M059J (cell line): ENCODE measurements at places on chromosomes 7 and 10.

DNA sequence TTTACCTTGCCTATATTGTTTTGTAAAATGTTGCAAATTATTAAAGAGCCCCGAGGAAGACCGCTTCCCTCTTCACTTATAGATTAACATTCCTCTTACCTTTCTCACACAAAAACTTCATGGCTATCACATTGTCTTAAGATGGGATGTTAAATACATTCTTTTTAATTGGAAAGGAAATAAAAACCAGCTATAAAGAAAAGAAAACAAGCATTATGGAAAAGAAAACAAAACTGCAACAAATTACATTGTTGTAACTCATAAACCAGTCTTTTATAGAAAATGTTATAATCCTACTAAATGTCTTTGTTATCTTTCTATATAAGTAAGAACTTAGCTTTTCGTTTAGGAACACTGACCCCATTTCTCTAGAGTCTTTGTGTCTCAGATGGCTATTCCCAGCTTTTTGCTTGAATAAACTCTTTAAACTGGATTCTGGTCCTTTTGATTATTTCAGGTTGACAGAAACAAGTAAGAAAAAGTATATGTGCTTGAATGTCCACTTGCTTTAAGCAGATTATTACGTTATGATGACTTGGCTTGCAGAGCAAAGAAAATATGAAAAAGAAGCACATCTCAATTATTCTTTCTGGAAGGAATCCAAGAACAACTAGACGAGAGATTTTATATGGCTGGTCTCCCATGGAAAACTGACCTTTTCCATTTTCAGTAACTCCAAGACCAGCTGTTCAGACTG, 128.2 kb downstream of the AKR1D1 start:
- DNase-seq: no peak

GRCh38 chr7:108347616-108348015, 108.6 kb downstream of the NRCAM start:
- DNase-seq: peak; percentile 58

GRCh38 chr10:102163342-102163989, 11.3 kb downstream of the NOLC1 start:
- DNase-seq: no peak

- DNase-seq: no peak
Measured at GRCh38 chr7:69285854-69286253, 312.4 kb upstream of the AUTS2 start.

GRCh38 chr10:129063877-129064276, 403.2 kb upstream of the MGMT start:
- no peak for DNase-seq

DNA sequence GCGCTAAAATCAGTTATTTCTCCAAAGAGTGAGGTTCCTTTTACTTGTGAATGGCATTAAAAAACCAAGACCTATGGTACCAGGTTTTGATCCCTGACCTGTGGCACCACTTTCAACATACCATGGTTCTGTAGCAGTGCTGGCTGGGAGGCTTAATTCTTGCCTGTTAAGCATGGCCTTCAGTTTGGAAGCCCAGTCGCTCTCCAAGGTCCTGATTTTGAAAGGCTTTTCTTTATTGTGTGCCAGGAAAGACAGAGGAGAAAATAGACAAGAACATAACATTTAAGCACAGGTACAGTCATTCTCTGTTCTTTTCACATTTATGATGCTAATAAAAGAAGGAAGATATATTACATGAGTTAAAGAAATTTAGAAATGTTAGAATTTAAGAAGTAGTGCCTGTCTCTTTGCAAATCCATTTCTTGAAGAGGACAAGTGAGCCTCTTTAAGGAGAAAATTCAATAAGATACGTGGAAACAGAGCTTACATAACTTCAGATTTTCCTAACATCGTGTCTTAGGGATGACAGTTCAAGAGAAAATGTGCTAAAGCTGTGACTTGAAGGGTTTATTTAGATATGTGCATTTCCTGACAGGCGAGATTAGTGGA, 357.6 kb downstream of the DPP6 start:
- peak; percentile 24 for DNase-seq

DNA sequence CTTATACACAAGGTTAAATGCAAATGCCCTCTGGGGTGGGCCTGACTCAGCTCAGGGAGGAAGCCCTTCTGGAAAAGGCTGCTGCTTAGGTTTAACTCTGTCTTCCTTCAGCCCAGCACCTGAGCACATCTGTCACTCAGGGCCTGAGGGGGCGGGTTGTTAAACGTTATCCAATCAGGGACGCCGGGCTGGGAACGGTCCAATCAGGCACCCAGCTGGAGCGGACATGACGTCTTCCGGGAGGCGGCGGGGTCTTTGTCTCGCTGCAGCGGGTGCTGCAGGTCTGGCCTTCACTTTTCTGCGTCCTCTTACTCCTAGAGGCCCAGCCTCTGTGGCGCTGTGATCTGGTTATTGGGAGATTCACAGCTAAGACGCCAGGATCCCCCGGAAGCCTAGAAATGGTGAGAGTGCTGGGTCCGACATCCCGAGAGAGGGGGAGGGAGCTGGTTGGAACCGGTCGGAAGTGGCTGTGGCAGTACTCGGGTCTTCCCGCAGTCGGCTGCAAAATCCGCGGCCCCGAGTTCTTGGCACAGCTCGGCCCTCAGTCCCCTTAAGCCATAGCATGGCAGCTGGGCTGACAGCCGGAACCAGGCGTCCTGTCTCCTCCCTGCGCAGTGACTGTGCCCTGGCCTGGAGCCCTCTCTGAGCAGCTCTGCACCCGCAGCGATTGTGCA, at the start of gene ZNF138:
Gene ZNF138, plus strand, starts transcription at position 258 of the 674 bp plus-strand sequence. Its CDS starts 141 bp downstream, at position 399.
- DNase-seq: peak; percentile 96

GRCh38 chr10:5428133-5428532, 15.8 kb downstream of the NET1 start:
- no peak for DNase-seq

- no peak for DNase-seq
Measured at GRCh38 chr10:65765006-65765541, 1160.8 kb upstream of the LRRTM3 start.

GRCh38 chr7:79272066-79272669, 181.3 kb downstream of the MAGI2 start:
- peak; percentile 70 for DNase-seq

DNA sequence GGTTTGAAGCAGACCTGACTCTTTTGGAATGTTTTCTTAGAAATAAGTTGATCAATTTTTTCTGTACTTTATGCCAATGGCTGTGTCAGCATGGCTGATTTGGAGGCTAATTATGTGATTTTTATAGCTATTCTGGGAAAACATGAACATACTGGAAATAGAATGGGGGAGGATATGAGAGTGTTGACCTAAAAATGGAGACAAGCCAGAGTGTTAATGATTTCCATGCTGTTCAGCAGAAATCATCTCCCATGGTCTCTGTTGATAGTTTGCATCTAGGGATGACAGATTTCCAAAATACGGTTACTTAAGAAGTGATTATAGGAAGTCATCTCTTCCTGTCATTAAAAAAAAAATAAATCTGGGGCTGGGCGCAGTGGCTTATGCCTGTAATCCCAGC, 32.7 kb upstream of the DMTF1 start:
- DNase-seq: no peak

GRCh38 chr7:21771906-21772610, 173.6 kb downstream of the CDCA7L start:
- no peak for DNase-seq

DNA sequence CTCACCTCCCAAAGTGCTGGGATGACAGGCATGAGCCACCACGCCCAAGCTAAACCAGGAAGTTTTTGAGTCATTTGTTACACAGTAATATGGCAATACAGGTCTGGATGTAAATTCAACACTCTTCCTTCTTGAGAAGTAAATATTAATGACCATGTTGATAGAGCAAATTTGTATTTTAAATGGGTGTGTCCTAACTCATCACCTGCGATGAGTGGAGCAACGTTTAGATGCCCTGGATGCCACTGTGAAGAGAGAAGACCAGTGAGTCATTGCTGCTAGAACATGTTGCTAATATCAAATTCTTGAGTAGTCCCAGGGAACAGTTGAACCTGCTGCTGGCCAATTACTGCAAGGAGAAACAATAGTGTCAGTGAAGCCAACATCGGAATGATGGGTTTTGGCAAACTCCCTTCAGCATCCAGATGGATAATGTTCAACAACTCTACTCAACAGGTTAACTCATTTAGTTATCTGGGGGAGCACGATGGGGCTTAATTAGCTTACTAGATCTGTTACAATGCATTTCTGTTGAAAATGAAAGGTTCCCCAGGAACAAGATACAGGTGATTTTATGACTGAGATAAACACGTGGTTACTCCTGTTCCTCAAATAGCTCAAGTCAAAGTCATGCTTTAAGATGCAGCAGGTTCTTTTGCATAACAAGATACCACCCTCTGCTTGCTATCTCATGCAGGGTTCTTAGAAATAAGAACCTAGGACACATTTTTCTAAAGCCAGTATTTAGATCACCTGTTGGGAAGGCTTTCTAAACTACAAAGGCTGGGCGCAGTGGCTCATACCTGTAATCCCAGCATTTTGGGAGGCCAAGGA, 146.8 kb downstream of the CALN1 start:
- DNase-seq: no peak

DNA sequence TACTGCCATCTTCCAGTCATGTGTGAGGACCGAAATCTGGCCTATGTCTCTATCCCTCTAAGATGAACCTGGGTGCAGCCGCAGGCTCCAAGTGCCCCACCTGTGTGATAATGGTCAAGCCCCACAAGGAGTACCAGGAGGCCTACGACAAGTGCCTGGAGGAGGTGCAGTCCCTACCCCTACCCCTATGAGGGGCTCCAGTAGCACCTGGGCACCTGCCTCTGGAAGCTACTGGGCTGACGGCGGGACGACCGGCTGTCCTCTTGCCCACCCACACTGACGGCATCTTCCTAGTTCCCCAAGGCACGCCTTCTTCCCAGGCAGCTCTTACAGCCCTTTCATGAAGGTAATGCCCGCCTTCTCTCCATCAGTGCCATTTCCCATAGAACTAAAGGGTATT, 47.4 kb downstream of the HOXA1 start:
- no peak for DNase-seq

GRCh38 chr7:154364170-154364569, 312.0 kb downstream of the DPP6 start:
- DNase-seq: no peak

GRCh38 chr7:117564080-117564479, 84.3 kb downstream of the CFTR start:
- DNase-seq: no peak

DNA sequence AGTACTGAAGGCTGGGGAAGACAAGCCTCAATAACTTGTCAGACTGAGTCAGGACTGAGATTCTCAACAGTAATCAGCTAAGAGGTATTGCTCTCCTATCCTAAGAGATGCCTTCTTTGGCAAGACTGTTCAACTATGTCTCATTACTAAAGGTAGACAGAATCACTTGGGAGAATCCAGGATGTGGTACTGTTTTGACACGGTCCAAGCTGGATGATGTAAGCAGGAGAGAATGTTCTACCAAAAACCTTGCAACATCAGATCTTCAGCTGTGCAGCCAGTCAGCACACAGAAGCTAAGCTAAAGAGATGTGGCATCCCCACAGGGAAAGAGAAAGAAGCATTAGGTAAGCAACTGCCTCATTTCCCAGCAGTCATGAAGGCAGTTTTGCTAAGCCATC, 391.4 kb downstream of the NRG3 start:
- DNase-seq: no peak

- DNase-seq: no peak
Measured at GRCh38 chr7:91266689-91267090, 2.5 kb downstream of the FZD1 start.

DNA sequence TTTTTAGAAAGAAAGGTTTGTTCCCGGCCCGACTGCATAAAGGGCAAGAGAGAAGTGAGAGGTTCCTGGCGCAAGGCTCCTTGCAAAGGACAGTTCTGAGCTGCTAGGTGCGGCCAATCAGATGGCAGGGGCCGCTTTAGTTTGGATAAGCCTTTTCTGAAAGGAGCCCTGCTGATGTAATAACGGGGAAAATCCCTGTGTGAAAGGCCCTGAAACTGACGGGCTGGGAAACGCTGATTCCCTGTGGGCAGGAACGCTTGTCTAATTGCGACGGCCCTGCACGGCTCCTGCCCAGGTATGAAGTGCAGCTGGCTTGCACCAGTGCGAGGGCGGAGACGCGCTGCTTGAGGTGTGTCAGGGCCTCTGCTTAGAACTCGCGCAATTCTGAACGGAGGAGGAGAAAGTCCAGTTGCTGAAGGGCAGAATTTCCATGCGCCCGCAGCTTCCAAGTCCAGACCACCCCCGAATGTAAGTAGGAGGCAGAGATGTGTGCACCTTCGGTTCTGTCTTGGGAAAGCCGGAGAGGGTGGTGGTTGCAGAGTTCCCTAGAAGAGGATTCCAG, 30.5 kb downstream of the TACC2 start:
- DNase-seq: no peak

GRCh38 chr10:73813333-73813732, 1.9 kb upstream of the NDST2 start:
- no peak for DNase-seq

- no peak for DNase-seq
Measured at GRCh38 chr7:90923541-90923997, 327.4 kb downstream of the CDK14 start.

GRCh38 chr7:4610768-4611467, 71.2 kb upstream of the FOXK1 start:
- peak; percentile 71 for DNase-seq

GRCh38 chr10:23067939-23068775, 27.2 kb upstream of the MSRB2 start:
- DNase-seq: peak; percentile 51

DNA sequence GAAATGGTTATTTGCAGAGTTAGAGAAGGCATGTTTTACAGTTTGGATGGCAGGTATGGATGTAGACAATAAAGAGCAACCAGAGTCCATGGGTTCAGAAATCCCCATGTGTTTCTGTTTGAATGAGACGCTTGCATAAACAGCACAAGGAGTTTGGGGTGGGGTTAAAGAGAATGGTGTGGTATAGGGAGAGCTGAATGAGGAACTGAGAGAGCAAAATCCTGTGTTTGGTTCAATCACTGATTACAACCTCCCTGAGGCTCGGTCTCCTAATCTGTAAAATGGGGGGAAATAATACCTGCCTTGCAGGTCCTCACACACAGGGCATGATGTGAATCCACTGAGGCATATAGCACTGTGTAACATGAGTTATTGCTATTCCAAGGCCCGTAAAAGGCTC, 23.7 kb downstream of the CAV1 start:
- DNase-seq: no peak

DNA sequence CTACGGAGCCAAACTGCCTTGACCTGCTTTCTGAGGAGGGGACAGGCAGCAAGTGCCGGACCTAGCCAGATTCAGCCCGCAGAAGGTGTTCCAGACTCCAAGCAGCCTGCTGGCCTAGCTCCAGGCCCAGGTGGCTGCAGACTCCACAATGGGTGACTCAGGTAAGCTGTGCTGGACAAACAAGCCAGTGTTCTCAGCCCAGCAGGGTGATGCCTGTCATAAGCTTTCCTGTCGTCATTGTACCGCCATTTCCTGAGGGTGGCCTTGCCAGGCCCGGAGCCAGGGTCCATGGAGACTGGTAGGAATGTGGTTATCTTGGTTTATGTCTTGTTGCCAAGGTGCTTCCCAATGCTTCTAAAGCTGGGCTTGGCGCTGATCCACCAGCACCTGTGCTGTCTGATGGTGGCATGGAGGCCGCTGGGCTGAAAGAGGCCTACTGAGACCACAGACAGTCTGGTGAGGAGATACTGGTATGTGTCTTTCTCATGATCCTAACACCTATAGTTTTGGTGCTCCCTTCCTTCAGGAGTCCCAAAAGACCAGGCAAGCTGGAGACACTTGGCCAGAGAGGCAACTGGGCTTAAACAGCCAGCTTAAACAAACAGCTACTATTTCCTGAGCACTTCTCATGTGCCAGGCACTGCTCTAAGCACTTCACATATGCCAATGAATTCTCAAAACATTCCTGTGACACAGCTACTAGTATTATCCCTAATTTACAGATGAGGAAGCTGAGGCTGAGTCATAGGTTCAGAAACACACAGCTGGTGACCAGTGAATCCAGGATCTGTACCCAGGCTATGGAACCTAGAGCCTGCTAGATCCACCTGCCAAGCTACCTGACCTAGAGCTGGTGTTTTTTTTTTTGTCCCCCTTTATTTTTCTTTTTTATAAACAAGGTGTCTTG, 42.0 kb downstream of the ZC3HC1 start:
- DNase-seq: peak; percentile 95
